ENCODE measurements at places on chromosomes 7 and 10.

DNA sequence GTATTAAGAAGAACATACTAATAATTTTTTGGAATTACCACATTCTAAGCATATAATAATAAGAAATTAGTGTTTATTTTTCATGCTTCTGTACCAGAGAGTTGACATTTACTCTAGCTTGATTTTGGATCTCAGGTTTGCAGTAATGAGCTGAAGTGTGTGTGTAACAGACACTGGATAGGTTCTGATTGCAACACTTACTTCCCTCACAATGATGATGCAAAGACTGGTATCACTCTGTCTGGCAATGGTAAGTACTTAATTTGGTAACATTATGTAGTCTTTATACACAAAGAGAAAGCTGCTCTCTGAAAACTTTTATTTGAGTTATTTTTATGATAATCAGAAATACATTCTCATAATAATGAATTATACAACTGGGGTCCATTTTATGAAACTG is 54.1 kb downstream of the SRI start:
- DNase-seq = no peak

DNA sequence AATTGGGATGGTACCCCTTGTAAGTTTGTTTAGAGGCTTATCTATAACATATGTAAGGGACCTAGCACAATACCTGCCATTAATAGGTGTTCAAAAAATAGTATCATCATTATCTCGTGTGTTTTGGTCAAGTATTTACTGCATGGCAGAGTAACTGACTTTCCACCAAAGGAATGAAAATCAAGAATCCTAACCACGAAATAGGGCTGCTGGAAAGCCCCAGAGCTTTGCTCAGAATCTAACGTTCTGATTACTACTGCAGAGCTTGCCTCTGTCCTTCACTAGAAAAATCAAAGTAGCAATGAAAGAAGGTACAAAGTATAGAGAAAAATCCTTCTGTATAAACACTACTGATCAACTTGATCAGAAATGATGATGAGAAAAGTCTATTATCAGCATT is 34.9 kb downstream of the DCLRE1C start:
- no peak for DNase-seq

DNA sequence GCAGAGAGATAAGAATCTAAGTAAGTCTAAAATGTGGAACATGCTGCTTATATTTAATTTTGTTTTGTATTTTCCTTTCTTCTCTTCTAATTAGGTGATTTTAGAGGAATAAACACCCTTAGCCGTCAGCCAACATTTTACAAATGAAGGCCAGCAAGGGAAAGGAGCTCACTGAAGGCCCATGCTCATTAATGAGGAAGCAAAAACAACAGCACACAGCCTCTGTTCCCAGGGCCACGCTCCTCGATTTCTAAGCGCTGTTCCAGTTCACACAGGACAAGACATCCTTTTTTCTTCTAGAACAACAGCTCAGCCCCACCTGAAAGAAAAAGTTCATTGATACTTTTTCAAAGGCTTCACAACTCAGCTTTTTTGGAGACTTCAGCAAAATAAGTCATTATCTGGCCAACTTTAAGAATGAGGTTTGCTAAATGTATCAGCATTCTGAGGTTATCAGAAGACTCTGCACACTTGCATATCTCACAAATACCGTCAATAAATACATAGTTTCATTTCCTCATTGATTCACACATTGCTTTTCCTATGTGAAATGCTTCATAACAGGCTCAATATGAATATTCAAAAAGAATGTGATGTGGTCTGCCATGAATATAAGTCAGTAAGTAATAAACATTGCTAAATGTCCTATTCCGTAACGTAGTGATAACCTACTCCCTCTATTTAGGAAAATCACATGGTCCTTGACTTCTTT is 34.8 kb upstream of the SFMBT2 start:
- no peak for DNase-seq

DNA sequence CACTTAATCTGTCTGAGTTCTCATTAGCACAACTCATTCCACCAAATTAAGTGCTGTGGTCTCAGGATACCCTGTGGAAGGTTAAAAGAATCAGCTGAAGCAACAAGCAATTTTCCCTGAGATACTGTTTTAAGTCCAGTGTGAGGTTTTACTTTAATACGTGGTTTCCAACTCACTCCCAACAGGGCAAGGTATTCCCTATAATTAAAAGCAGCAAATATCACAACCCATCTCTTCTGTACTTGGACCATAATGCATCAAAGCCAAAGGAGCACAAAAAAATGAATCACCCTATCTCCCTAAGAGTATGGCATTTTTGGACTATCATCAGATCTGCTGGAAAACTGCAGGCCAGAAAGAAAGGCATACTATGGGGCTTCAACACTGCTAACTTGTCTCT is 4.9 kb downstream of the CADPS2 start:
- no peak for DNase-seq

GRCh38 chr10:110039254-110039653 is 31.5 kb downstream of the ADD3 start:
- DNase-seq = no peak

DNA sequence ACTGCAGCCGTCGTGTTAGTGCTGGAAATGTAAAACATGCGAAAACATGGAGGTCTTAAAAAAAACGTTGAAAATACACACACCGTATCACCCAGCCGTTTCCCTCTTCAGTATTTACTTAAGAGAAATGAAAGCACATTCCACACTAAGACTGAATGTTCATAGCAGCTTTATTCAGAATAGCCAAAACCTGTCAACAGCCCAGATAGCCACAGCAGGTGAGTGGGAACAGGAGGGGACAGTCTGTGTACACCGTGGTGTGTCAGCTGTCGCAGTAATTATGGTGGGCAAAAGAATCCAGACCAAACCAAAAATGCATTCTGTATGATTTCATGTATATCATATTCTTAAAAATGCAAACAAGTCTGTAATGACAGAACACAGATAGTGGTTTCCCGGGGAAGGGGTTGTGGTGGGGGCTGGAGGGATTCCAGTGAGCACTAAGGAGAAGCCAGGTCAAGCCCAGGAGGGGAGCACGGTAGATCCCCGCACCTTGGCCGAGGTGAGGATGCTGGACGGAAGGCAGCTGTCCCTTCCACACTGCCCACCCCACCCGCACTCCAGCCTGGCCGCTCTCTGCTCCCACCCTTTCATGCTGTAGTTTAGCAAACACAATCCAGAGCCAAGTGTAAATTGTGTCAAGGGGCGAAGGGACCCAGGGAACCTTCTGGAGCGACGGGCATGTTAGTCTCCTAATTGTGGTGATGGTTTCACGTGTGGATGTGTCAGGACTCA is 123.6 kb downstream of the NKX6-2 start:
- DNase-seq = no peak

DNA sequence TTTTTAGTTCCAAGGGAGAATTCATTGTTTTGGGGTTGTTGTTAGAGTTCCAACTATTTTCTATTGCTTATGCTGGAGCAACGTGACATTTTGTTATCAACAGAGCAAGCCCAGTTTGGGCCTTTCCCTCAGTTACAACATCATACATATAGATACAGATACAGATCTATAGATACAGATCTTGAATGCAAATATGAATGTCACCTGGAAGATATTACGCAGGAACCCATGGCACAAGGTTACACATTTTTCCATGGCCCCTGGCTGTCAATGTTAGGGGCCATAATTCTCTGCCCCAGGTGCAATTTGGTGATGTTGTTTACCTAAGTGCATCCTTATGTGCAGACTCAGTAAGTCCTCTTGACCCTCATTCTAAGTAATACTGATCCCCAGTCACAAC is 3.6 kb upstream of the PODXL start:
- DNase-seq = no peak
